ENCODE measurements at places on chromosomes 12 and 14. TPM values are rescaled to one million over a fixed set of nuclear protein-coding genes. Genes with fewer than 3 reads are reported as not detected.
A peak's percentile ranks its signal among the peaks of the same experiment; 100 is the strongest.

- DNase-seq: no peak
Measured at GRCh38 chr12:40752011-40752410, 59.8 kb downstream of the CNTN1 start.

FAM186B gene
- polyA plus RNA-seq: 0.16 TPM

DNA sequence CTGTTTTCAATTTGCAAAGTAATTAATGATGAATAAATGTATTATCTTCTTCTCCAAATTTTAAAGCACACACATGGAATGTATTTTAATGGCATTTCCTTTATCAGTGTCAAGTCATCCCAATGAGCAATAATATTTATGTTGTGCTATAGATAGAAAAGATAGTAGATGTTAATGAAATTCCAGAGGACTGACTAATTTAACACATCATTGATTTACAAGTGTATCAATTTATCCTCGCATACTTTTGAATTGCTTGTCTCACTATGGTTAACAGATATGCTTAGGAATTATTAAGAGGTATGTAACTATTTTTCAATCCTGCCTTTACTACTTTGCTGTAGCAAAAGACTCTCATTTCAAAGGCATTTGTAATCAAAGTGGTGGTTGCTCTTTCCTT, 842.9 kb downstream of the SLC6A15 start:
- DNase-seq: no peak

DNA sequence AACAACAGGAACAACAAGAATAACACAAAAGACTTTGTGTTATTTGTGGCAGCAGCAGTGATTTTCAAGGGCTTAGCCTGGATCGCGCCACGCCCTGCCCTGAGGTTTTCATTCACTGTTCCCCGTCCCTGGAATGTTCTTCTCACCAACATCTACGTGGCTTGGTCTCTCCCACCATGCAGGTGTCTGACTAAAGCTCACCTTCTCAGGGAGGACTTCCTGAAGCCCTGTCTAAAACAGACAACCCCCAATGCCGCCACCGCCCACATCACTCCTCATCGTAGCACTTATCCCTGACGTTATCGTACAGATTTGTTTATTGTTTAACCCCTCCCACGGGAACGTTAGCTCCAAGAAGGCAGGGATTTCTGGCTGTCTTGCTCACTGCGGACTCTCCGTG, 40.4 kb downstream of the P2RX4 start:
- no peak for DNase-seq

- no peak for DNase-seq
Measured at GRCh38 chr12:57162553-57163125, 15.2 kb upstream of the LRP1-AS start.

- peak; percentile 62 for DNase-seq
Measured at GRCh38 chr12:3190101-3190500, 112.9 kb downstream of the TSPAN9 start.

DNA sequence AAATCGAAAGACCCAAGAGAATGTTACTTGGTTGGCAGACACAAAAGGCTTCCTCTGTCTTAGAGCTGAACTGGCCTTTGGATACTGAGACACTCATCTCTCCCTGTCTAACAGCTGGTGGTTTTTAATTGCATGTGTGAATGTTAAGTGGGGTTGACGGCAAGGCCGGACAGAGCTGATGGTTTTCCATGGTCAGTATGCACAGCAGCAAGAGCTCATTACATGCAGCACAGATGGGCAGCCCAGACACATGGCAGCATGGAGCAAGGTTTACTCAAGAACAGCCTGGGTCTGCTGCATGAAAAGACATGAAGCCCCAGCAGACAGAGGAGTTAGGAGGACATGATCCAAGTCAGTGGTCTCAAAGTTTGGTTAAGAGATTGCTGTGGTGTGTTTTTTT, 27.8 kb upstream of the CACNA2D4 start:
- no peak for DNase-seq

HSP90AA1 gene
- 269 TPM for polyA plus RNA-seq

DNA sequence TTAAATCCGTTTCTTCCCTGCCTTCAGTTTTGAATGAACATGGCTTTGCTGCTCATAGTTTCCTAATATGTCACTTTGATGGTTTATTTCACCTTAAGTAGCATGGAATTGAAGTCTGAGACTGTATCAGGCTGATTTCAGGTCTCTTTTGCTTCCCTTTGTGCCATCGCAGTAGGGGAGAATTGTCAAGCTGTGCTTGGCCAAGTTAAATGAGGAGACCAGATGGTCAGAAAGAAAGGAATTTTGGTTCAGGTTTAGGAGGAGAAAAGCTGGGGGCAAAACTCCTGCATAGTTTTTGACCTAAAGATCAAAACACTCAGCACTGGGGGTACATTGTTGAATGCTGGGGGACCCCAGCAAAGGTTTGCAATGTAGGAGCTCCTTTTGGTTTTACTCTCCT, 398.4 kb downstream of the NUAK1 start:
- no peak for DNase-seq

DYRK2 gene
- 48.8 TPM for polyA plus RNA-seq

PTCSC3 gene
- not detected for polyA plus RNA-seq

GRCh38 chr14:22489244-22489545, 99.8 kb downstream of the DAD1 start:
- DNase-seq: no peak

NT5DC3 gene
- 12.5 TPM for polyA plus RNA-seq

DNA sequence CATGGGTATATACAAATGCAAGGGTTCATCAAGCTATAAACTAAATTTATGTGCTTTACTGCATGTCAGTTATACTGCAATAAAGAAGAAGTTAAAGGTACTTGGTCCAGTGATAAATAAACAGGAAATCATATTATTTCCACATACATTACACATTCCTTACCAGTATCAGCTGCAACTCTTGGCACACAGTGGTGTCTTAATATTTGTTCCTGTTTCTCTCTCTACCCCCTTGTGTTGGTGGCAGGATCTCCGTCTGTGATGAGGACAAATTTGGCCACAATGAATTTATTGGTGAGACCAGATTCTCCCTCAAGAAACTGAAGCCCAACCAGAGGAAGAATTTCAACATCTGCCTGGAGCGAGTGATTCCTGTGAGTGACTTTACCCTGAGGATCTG, 19.2 kb upstream of the OAS1 start:
- DNase-seq: no peak

TCTN2 gene
- polyA plus RNA-seq: 7.1 TPM

DNA sequence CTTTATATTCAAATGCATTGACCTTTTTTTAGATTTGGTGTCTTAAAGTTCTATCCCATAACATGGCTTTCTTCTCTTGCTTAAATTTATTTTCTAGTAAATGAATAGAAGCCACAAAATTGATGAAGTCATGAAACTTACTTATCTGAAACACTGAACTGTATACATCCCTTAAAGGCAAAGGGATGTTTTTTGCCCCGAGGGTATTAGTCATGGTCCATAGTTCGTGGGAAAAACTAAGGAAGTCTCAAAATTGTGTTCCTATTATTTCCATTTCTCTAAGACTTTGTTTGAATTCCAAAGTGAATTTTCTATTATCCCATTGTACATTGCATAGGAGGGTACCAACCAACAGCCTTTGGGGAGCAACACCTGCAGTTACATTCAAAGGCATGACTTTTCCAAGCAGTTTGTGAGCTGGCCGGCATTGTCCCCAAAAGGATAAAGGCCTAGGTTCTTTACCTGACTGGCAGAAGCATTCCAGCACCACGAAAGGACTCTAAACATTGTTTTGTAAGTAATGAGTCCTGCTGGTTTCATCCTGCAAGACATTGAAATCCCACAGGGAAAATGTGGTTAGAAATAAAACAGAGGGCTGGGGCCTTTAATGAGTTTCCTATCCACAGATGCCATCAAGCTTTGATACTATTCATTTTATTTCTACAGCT, 473.5 kb downstream of the PRKD1 start:
- DNase-seq: no peak

GRCh38 chr12:74775276-74775675, 237.6 kb downstream of the ATXN7L3B start:
- no peak for DNase-seq

GRCh38 chr14:78202976-78203375, 32.8 kb downstream of the NRXN3 start:
- peak; percentile 17 for DNase-seq

GRCh38 chr14:22303589-22304195, 285.3 kb downstream of the DAD1 start:
- peak; percentile 4 for DNase-seq

GRCh38 chr12:71746974-71747611, 7.6 kb upstream of the RAB21 start:
- peak; percentile 49 for DNase-seq

GRCh38 chr14:88632512-88632911, 69.7 kb downstream of the ZC3H14 start:
- no peak for DNase-seq

CLEC1A gene
- not detected for polyA plus RNA-seq

GRCh38 chr14:96693987-96694386, 103.2 kb upstream of the VRK1 start:
- no peak for DNase-seq

AQP6 gene
- polyA plus RNA-seq: 0.10 TPM

NPFF gene
- not detected for polyA plus RNA-seq

DNA sequence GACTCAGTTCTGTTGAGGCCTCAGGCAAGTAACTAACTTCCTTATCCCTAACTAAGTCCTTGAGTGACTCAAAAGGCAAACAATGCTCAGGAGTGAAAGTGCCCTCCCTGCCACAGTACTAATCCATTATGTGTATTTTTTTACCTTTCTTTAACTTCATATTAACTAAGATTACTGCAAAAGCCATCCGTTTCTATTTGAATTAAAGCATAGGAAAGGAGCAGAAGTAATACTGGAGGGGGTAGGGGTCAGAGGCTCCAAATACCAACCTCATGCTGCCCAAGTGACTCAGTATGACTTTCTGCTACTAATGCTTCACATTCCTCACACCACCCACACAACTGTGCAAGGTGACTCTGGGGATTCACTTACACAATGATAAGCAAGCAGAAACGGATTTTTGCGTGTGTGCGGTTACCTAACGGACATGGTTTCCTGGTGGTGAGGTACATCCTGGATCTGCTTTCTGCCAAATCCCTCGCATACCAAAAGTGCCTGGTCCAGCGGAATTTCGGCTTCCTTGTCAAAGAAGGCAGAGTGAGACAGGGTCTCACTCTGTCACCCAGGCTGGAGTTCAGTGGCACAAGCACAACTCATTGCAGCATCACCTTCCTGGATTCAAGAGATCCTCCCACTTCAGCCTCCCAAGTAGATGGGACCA, 25.1 kb downstream of the MOK start:
- no peak for DNase-seq

- no peak for DNase-seq
Measured at GRCh38 chr12:80044694-80045046, 54.7 kb upstream of the OTOGL start.

DNA sequence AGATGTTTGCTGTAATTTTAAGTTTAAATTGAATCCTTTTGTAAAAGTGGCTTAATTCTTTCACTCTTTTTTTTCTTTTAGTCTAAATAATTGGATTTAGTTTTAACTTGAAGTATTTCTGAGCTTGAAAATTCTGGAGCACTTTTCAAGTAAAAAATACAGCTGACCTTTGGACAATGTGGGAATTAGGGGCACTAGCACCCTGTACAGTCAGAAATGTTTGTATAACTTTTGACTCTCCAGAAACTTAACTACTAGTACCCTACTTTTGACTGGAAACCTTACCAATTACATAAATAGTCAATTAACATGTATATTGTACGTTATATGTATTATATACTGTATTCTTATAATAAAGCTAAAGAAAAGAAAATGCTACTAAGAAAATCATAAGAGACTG, 7.8 kb downstream of the KTN1 start:
- DNase-seq: no peak

DNA sequence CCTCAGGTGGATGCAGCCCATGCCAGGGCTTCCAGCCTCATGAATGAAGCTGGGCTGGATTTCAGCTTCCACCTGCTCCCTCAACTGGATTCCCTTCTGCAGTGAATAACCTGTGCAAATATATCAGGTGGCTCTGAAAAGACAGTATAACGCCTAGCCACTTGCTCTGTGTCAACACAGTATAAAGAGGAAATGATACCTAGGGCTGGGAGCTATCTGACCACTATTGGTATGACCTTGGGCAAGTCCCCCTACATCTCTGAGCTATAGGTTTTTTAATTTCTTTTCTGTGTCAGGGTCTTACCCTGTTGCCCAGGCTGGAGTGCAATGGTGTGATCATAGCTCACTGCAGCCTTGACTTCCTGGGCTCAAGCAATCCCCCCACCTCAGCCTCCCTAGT, 19.8 kb downstream of the ISM2 start:
- no peak for DNase-seq

- peak; percentile 55 for DNase-seq
Measured at GRCh38 chr12:111636209-111636945, 37.3 kb upstream of the ATXN2 start.
